ENCODE measurements at places on chromosomes 5 and 9. TPM values are rescaled to one million over a fixed set of nuclear protein-coding genes. Genes with fewer than 3 reads are reported as not detected.
A peak's percentile ranks its signal among the peaks of the same experiment; 100 is the strongest.

DNA sequence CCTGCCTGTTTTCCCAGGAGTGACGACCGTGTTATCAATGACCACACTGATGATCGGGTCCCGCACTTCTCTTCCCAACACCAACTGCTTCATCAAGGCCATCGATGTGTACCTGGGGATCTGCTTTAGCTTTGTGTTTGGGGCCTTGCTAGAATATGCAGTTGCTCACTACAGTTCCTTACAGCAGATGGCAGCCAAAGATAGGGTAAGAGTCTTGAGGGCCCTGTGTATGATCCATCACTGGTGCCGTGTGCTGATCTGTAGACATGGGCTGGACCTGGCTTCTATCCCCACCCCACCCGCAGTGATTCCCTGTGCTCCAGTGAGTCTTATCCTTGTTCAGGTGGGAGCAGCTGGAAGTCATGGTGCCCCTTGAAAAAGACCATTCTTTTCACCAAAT is 26.0 kb downstream of the GABRP start:
- peak; percentile 79 for DNase-seq
- H3K36me3 ChIP-seq = no peaks in the 10 kb centered on the region
- no peaks in the 10 kb centered on the region for H3K27me3 ChIP-seq
- no peak overlapping the region for H3K27ac ChIP-seq
- H3K4me3 ChIP-seq = no peak overlapping the region

DNA sequence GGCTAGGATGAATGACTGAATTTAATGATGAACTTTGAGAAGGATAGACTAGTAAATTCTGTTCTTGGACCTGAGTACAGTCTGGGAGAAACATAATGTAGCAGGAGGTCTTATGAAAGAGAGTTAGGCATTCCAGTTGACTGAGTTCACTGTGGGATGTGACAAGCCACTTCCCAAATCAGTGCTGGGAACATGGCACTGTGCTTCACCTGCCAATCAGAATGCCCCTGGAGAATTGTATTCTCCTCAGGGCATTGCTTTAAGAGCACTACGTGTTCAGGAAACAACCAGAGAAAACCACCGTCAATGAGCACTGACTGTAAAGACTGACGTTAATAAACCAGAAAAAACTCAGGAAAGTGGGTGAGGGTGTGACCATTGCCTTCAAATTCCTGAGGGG is 1.2 kb downstream of the CCDC107 start:
- H3K27me3 ChIP-seq = no peaks in the 10 kb centered on the region
- peak; percentile 68 for DNase-seq
- peaks cover 14% of the 10 kb centered on the region for H3K36me3 ChIP-seq
- peaks cover 68% of the 10 kb centered on the region for H3K4me1 ChIP-seq

TAS2R1 gene
- not detected for total RNA-seq

- H3K4me3 ChIP-seq = no peak overlapping the region
- H3K27me3 ChIP-seq = no peaks in the 10 kb centered on the region
- no peak overlapping the region for H3K27ac ChIP-seq
Observed at GRCh38 chr9:82797534-82797933, 265.4 kb downstream of the RASEF start.

DNA sequence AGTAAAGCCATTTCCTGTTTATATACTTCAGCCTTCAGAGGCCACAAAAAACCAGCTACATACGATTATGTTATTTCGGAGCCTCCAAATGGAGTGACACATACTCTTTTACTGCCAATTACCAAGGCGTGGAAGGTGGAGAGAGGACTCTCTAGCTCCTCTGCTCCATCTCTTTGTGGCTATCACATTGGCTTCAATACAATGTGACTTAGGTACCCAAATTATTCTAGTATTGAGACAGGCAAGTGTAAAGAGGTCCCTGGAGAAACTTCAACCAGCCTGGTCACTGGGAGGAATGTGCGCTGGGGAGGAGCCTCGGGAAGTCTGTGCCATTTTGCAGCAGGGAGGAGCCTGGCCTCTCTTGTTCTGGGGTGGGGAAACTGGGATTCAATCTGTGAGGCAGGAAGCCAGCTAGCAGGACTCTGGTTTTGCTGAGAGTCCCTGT is 85.8 kb upstream of the TAS2R1 start:
- H3K27ac ChIP-seq = no peak overlapping the region
- H3K4me3 ChIP-seq = no peak overlapping the region
- no peaks in the 10 kb centered on the region for H3K27me3 ChIP-seq
- no peak for DNase-seq
- peaks cover 7% of the 10 kb centered on the region for H3K4me1 ChIP-seq
- H3K36me3 ChIP-seq = no peaks in the 10 kb centered on the region

DNA sequence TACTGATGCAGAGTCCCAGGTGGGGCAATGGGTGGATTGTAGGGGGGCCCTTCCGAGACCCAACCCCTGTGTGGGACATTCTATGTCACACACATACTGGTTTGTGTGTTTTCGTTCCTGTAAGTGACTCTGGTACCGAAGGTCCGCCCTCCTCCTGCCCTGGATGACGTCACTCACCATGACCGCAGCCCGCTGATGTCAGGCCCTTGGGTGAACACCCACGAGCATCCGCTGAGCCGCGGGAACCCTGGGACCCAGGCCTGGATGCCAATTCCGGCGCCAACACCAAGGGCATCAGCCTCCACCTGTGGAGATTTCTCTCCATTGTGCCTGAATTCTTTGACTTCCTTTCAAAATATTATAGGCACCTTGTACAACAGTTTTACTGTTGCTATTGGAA is 184.3 kb downstream of the MTRR start:
- H3K36me3 ChIP-seq = no peaks in the 10 kb centered on the region
- no peak overlapping the region for H3K4me3 ChIP-seq

DNA sequence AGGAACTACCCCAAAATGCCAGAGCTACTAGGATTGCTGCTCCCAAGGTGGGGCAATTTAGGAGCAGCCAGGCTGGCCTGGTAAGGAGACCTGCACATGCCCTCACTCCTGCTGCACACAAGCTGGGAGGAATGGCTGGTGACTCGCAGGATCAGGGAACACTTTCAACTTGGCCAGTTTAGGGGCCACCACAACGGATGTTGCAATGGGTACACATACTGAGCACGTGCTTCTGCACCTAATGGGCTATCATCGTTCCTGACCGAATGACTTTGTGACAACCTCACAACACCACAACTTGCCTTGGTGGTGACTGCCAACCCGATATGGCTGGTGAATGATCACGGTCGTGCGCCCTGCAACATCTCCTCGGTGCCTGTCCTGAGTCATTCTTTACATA is 172.0 kb downstream of the ROR2 start:
- no peak overlapping the region for H3K27ac ChIP-seq
- no peaks in the 10 kb centered on the region for H3K27me3 ChIP-seq
- no peaks in the 10 kb centered on the region for H3K4me1 ChIP-seq
- no peak for DNase-seq
- no peaks in the 10 kb centered on the region for H3K36me3 ChIP-seq

DNA sequence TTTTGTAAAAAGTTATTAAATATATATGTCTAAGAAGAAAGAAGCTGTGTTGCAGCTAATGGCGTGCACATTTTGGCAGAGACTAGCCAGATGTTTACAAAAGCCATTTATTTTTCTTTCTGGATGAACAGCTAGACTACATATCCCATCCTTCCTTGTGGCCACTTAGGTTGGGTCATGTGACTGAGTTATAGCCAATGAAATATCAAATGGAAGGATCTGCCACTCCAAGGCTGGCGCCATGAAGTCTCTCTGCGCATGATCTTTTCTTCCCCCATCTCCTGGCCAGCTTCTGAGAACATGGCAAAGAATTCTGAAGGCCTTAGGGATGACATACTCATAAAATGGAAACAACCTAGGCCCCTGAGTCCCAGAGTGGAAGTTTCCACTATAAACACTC is 244.2 kb upstream of the DAB2 start:
- no peaks in the 10 kb centered on the region for H3K4me1 ChIP-seq
- H3K27ac ChIP-seq = no peak overlapping the region
- no peak for DNase-seq
- no peak overlapping the region for H3K4me3 ChIP-seq
- no peaks in the 10 kb centered on the region for H3K27me3 ChIP-seq
- H3K36me3 ChIP-seq = no peaks in the 10 kb centered on the region

- peaks cover 67% of the 10 kb centered on the region for H3K4me1 ChIP-seq
- H3K27me3 ChIP-seq = no peaks in the 10 kb centered on the region
- peaks cover 1% of the 10 kb centered on the region for H3K36me3 ChIP-seq
Observed at GRCh38 chr5:160434022-160434531, 12.4 kb downstream of the PTTG1 start.

DNA sequence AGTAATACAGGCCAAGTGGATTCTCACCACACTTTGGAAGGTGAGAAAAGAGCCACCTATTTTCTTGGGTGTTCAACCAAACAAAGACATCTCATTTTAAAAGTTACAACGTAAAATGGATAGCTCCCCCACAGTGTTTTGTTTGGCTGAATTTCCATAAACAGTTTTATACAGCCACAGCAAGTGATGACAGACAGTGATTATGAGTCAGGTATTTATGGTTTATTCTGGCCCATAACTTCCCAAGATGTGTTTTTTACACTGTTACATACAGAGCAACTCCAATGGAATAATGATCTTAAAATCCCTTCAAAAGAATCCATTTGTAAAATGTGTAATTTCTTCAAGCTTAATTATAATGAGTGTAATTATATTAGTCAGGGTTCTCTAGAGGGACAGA is 421.3 kb downstream of the TLE1 start:
- no peak overlapping the region for H3K4me3 ChIP-seq
- H3K36me3 ChIP-seq = no peaks in the 10 kb centered on the region
- no peak for DNase-seq
- no peaks in the 10 kb centered on the region for H3K27me3 ChIP-seq
- no peaks in the 10 kb centered on the region for H3K4me1 ChIP-seq

GRCh38 chr9:134037641-134038040 is 12.4 kb downstream of the BRD3OS start:
- no peaks in the 10 kb centered on the region for H3K27me3 ChIP-seq
- no peaks in the 10 kb centered on the region for H3K4me1 ChIP-seq

DNA sequence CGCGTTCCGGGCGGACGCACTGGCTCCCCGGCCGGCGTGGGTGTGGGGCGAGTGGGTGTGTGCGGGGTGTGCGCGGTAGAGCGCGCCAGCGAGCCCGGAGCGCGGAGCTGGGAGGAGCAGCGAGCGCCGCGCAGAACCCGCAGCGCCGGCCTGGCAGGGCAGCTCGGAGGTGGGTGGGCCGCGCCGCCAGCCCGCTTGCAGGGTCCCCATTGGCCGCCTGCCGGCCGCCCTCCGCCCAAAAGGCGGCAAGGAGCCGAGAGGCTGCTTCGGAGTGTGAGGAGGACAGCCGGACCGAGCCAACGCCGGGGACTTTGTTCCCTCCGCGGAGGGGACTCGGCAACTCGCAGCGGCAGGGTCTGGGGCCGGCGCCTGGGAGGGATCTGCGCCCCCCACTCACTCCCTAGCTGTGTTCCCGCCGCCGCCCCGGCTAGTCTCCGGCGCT is at the start of gene DAPK1:
Gene DAPK1, plus strand, starts transcription at position 264 of the 442 bp plus-strand sequence. CDS start 1,211 bp downstream, outside the sequence.
- no peak within 1 kb of the TSS for H3K27ac ChIP-seq
- no peak within 1 kb of the TSS for H3K4me3 ChIP-seq
- H3K4me1 ChIP-seq = no peaks in the 10 kb centered on the region

IRX1 gene
- not detected for total RNA-seq

DNA sequence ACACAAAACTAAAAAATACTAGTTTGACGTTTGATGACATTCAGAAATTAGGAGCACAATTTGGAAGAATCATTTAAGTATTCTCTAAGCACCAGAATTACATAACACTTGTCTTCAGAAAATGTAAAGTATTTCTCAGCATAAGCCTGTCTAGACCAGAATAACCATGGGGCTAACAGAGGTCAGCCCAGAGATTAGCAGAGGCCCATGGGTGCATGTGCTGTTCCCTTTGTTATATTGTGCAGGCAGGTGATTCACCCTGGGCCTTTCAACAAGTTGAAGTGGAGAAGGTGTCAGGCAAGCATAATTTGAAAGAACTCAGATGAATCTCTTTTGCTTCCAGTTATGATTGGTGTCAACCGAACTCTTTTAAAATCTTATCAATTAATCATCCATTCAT is 227.9 kb downstream of the LURAP1L start:
- H3K27me3 ChIP-seq = no peaks in the 10 kb centered on the region
- H3K4me1 ChIP-seq = no peaks in the 10 kb centered on the region
- no peaks in the 10 kb centered on the region for H3K36me3 ChIP-seq
- H3K27ac ChIP-seq = no peak overlapping the region
- DNase-seq = no peak

RNF180 gene
- total RNA-seq = 0.29 TPM

DNA sequence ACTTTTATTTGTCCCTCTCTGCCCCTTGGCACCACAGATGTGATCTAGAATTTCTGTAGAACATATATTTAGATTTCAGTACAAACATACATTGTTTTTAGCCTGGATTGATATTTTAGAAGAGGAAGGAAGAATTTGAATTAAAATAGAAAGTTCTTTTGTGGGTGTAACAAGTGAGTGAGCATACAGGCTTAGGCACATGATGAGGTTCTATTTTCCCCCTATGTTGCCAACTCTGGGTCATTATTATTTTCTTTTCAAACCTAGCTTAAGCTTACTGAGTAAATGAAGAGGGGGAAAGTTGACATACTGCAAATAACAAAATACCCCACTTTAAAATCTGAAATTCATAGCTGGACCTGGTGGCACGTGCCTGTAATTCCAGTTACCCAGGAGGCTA is 102.9 kb downstream of the GCNT1 start:
- no peaks in the 10 kb centered on the region for H3K36me3 ChIP-seq
- no peaks in the 10 kb centered on the region for H3K27me3 ChIP-seq
- no peak for DNase-seq
- no peaks in the 10 kb centered on the region for H3K4me1 ChIP-seq
- H3K4me3 ChIP-seq = no peak overlapping the region

DNA sequence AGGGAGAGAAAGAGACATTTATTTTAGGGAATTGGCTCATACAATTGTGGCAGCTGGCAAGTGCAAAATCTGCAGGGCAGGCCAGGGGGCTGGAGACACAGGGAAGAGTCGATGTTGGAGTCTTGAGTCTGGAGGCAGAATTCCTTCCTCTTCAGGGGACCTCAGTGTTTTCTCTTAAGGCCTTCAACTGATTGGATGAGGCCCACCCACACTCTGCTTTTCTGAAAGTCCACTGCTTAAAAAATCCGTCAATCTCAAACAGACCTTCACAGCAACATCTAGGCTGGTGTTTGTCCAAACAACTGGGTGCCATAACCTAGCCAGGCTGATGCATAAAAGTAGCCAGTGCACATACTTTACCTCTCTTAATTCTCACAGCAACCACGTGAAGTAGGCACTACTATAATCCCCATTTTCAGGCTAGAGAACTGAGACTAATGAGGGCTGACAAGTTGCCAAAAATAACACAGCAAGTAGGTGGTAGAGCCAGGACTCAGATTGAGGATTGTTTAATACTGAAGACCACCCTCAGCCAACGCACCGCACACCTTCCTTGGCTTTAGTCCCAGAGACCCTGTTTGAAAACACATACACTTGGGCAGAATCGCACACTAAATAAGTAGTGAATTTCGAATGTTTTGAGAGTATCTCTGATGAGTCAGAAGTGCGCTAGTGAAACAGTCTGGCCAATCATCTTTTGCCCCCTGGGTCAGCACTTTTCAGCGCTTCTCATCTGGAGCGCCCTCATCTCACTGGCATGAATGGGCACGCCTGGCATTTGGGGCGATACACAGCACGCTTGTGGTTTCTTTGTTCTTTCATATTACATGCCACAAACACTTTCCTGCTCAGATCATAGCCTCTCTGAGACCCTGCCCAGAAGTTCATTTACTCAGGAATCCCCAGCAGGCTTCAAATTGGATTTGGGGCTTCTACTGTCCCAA is 591.4 kb downstream of the CCDC171 start:
- no peak overlapping the region for H3K4me3 ChIP-seq
- H3K4me1 ChIP-seq = no peaks in the 10 kb centered on the region
- DNase-seq = no peak
- H3K27ac ChIP-seq = no peak overlapping the region
- H3K27me3 ChIP-seq = no peaks in the 10 kb centered on the region
- H3K36me3 ChIP-seq = no peaks in the 10 kb centered on the region

PCDH12 gene
- not detected for total RNA-seq

ARAP3 gene
- total RNA-seq = not detected
